ENCODE measurements at places on chromosomes 1 and 21.
A peak's percentile ranks its signal among the peaks of the same experiment; 100 is the strongest.

GRCh38 chr1:173255214-173255813, 48.2 kb upstream of the TNFSF4 start:
- H3K36me3 ChIP-seq, result peaks cover 3% of the 10 kb centered on the region
- H3K4me1 ChIP-seq, result peaks cover 6% of the 10 kb centered on the region
- H3K27me3 ChIP-seq, result no peaks in the 10 kb centered on the region
- no peak for DNase-seq

DNA sequence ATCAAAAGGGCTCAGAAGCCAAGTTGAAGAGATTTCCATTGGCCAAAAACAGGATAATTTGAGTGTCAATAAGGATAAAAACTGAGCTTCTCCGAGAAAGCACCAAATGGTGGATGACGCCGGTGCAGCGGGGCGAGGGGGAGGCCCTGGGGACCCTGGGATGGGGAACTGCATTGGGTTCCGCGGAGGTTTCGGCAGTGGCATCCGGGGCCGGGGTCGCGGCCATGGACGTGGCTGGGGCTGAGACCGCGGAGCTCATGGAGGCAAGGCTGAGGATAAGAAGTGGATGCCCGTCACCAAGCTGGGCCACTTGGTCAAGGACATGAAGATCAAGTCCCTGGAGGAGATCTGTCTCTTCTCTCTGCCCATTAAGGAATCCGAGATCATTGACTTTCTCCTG, 97.2 kb downstream of the DMRTA2 start:
- H3K27ac ChIP-seq, result no peak overlapping the region
- H3K27me3 ChIP-seq, result peaks cover 10% of the 10 kb centered on the region
- H3K4me1 ChIP-seq, result no peaks in the 10 kb centered on the region

DNA sequence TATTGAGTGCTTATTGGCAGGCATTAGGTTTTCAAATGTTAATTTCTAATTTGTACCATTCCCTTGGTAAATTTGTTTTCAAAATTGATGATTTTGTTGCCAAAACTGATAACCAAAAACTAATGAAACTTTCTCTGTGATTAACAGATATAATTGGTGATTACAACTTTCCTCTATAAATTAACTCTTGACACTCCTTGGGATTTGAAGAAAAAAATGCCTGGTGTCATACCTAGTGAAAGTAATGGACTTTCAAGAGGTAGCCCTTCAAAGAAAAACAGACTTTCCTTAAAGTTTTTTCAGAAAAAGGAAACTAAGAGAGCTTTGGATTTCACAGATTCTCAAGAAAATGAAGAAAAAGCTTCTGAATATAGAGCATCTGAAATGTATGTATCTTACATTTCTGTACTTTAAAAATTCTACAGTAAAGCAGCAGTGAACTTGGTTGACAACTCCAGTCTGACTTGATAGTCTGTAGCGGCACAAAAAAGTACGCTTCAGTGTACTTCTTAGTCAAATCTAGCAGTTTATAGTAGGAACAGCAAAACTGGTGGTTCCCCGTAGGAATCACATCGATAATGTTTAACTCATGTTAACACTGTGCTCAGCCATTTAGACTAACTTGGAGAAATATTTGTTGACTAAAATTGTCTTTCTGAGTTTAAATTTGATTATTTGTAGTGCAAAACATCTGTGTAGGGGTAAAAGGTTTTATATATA, 3.0 kb downstream of the USP1 start:
- H3K27me3 ChIP-seq, result no peaks in the 10 kb centered on the region
- DNase-seq, result no peak
- peak overlapping the region; percentile 95 for H3K4me3 ChIP-seq
- H3K36me3 ChIP-seq, result peaks cover 52% of the 10 kb centered on the region

GRCh38 chr1:201313086-201313485, 29.8 kb downstream of the PKP1 start:
- H3K27me3 ChIP-seq, result peaks cover 16% of the 10 kb centered on the region
- no peak for DNase-seq
- no peak overlapping the region for H3K4me3 ChIP-seq
- H3K27ac ChIP-seq, result no peak overlapping the region
- no peaks in the 10 kb centered on the region for H3K36me3 ChIP-seq

GRCh38 chr1:236495467-236496112, 28.2 kb upstream of the LGALS8 start:
- H3K36me3 ChIP-seq, result no peaks in the 10 kb centered on the region
- peaks cover 7% of the 10 kb centered on the region for H3K4me1 ChIP-seq
- H3K27me3 ChIP-seq, result peaks cover 20% of the 10 kb centered on the region
- no peak overlapping the region for H3K27ac ChIP-seq

- no peak overlapping the region for H3K27ac ChIP-seq
- H3K27me3 ChIP-seq, result peaks cover 3% of the 10 kb centered on the region
- H3K4me3 ChIP-seq, result no peak overlapping the region
- DNase-seq, result no peak
These were observed 37.4 kb downstream of the DENND2C start for GRCh38 chr1:114632427-114632826.
